ENCODE measurements at places on chromosomes 16 and 17.

DNA sequence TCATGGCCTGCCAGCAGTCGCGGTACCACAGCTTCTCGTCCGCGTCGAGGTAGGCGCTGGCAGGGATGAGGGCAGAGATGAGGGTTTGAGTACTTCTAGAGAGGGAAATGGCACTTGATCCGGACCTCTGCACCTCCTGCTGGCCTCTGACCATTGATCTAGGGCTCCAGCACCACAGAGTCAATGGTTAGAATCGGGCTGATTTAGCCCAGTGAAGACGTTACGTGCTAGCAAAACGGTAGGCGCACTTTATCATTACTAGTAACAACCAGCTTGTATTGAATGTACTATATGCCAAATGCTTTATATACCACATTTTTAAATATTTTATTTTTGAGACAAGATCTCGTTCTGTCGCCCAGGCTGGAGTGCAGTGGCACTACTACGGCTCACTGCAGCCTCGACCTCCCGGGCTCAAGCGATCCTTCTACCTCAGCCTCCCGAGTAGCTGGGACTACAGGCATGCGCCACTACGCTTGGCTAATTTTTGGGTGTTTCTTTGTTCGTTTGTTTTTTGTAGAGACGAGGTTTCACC, 526 bp downstream of the TSNAXIP1 start:
- DNase-seq, result no peak

- no peak for DNase-seq
Observed at GRCh38 chr17:17343896-17344506, 40.8 kb downstream of the NT5M start.

GRCh38 chr16:3518986-3519348, 18.2 kb downstream of the CLUAP1 start:
- DNase-seq, result no peak

DNA sequence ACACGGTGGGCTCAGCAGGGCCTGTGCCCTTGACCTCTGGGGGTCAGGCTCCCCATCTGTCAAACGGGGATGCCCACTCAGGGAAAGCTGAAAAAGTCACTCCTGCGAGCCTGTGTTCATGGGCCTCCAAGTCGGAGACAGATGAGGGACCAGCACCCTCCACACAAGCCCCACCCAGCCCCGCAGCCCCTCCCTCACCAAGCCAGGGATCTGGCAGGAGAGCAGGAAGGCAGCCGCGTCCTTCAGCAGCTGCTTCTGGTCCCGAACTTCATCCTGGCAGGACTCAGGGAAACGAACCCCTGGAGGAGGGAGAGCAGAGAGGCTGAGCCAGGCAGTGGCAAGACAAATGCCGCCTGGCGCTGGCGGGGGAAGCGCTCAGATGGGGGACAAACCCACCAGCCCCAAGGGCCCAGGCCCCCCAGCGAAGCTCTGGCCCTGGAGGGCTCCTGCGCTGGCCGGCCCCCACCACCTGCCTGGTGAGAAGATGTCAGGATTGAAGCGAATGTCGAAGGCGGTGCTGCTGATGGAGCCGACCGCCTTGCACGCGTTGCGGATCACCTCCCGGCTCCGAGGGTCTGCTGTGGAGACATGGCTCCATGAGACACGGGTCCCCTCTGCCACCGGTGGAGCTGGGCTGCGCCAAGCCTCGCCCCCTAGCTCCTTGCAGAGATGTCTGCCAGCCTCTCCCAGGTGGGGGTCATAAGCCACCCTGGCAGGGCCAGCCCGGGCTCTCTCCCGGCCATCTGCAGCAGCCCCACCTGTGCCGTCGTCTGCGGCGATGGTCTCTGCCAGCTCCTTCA, 15.4 kb downstream of the CLUH start:
- DNase-seq, result no peak

DNA sequence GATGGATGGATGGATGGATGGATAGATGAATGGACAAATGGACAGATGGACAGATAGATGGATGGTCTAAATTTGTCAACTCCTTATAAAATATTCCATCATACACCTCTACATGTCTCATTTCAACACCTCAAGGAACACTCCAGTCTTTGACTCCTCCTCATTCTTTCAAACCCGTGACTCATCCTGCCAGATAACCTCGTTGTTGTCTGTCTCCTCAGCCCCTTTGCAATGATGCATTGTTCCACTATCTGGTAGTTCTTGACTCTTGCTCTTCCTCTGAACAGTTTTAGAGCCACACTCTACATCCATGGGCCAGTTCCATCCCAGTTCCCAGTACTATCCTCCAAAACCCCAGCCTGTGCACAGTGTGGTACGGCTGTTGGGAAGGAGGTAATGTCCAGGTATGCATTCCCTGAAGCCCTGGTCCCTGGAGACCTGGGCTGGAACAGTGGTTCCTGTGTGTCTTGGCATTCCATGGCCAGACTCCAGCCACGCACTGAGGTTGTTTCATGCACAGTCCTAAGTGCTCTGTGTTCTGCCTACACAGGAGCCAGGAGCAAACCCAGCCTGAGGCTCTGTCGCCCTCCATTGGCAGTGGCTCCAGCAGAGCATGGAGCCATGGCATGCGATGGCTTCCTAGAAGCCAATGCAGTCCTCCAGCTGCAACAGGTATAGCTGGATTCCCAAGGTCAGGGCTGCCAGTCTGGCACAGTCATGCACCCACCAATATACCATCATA, 105.7 kb downstream of the C17orf67 start:
- no peak for DNase-seq

GRCh38 chr16:13351601-13352217, 450.3 kb downstream of the SHISA9 start:
- no peak for DNase-seq

GRCh38 chr16:52718046-52718445, 171.1 kb upstream of the TOX3 start:
- DNase-seq, result no peak

- no peak for DNase-seq
Observed at GRCh38 chr17:65656390-65657250, 95.2 kb upstream of the AXIN2 start.

- no peak for DNase-seq
Observed at GRCh38 chr17:37693328-37693727, 50.1 kb upstream of the DDX52 start.

DNA sequence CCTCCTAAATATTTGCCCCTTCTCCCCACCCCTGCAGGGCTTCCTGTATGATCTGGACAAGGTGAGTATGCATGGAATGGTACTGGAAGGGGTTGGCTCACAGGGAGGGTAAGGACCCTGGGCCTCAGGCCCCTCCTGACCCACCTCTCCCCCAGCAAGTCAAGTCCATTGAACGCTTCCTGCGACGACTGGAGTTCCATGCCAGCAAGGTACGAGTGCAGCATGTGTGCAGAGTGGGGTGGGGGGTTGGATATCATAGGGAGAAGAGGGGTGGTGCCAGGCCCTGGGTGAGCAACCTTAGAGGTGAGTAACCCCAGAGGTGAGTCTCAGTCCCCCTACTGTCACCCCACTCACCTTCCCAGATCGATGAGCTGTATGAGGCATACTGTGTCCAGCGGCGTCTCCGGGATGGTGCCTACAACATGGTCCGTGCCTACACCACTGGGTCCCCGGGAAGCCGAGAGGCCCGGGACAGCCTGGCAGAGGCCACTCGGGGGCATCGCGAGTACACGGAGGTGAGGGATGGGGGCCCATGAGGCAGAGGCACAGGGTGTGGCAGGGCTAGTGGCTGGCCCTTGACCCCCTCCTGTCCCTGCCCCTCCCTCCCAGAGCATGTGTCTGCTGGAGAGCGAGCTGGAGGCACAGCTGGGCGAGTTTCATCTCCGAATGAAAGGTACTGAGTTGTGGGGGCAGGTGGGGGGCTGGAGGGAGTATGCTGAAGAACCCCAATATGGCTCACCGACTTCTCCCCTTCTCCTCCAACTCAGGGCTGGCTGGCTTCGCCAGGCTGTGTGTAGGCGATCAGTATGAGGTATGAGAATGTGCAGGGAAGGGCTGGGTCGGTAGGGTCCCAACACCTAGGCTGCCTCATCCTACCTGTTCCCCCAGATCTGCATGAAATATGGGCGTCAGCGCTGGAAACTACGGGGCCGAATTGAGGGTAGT, 11.3 kb downstream of the RIPOR1 start:
- no peak for DNase-seq

GRCh38 chr16:73563709-73564108, 515.8 kb upstream of the ZFHX3 start:
- no peak for DNase-seq

- no peak for DNase-seq
Observed at GRCh38 chr17:6100891-6101500, 30.8 kb downstream of the WSCD1 start.
